Esophagus squamous epithelium (tissue), 5 donors: ENCODE measurements at places on chromosomes 1 and 21. TPM values are rescaled to one million over a fixed set of nuclear protein-coding genes. Genes with fewer than 3 reads are reported as not detected.

IFI44L gene
- 7.1 TPM for total RNA-seq

VCAM1 gene
- total RNA-seq: not detected

RNU1-3 gene
- total RNA-seq: under 0.01 TPM

RIPK4 gene
- 57.0 TPM for total RNA-seq

KCNH1 gene
- total RNA-seq: 0.83 TPM

ANGPTL3 gene
- not detected for total RNA-seq

NPR1 gene
- 1.9 TPM for total RNA-seq

RHD gene
- not detected for total RNA-seq

CLDN17 gene
- total RNA-seq: 0.53 TPM

AK5 gene
- not detected for total RNA-seq

FOXO6 gene
- total RNA-seq: 0.53 TPM

F3 gene
- total RNA-seq: 41.0 TPM

TFF2 gene
- not detected for total RNA-seq

YOD1 gene
- total RNA-seq: 20.9 TPM

KCNK2 gene
- total RNA-seq: 0.95 TPM

NPHS2 gene
- total RNA-seq: not detected

NBPF10 gene
- total RNA-seq: 0.72 TPM

AGBL4 gene
- not detected for total RNA-seq

ANKRD45 gene
- not detected for total RNA-seq

S100A7A gene
- total RNA-seq: 6.7 TPM

CNIH3 gene
- total RNA-seq: not detected

LRRC53 gene
- total RNA-seq: not detected

TMEM200B gene
- total RNA-seq: 4.6 TPM

COL6A2 gene
- 328 TPM for total RNA-seq

EXO1 gene
- 1.5 TPM for total RNA-seq

PIAS3 gene
- total RNA-seq: 38.1 TPM

FLG2 gene
- total RNA-seq: 0.11 TPM

GNG4 gene
- total RNA-seq: 5.7 TPM

OR2T29 gene
- not detected for total RNA-seq

EIF3I gene
- total RNA-seq: 220 TPM

XKR8 gene
- 4.4 TPM for total RNA-seq

SUSD4 gene
- total RNA-seq: 44.8 TPM

TRIM67 gene
- not detected for total RNA-seq
